ENCODE measurements at places on chromosomes 3 and 15.

GRCh38 chr3:183410280-183410679 lies 18.1 kb downstream of the MCF2L2 start:
- DNase-seq, result no peak

DNA sequence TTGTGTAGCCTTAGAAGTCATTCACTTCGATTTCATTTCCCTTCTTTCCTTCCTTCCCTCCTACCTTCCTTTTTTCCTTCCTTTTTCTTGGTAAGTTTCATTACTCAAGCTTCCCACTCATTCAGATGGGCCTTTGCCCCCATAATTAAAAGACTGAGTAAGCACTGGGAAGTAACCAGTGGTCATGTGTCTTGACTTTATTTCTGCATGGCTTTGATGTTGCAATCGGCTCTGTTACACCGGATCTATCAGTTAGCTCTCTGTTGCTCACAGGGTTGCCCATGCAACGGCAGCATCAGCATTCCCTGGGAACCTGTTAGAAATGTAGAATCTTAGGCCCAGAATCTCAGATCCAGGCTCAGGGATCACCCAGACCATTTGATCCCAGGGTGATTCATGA lies 25.6 kb upstream of the LARS2 start:
- DNase-seq, result no peak

DNA sequence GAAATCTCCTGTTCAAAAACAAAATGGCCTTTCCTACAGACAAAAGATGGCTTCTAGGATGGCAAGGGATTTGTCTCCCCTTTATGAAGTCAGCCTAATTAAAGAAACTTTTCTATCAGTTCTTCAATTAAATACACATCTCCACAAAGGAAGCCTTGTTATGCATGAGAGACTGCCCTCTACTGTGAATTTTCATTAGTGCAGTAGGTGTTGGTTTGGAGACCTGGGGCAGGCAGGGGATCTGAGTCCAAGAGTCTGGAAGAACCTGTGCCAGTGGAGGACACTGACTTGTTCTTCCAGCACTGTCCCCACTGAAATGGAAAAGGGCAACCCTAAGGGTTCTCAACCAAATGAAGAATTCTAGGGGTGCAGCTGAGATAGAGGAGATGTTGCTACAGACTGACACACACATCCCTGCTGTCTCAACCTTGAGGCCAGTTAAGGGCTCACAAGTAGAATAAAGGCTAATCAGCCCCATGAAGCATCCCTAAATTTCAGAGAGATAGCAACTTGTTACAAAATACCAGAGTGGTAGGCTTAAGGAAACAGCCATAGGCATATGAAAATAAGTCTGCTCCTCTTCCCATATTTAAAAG lies 174.0 kb upstream of the PRICKLE2 start:
- DNase-seq, result no peak

DNA sequence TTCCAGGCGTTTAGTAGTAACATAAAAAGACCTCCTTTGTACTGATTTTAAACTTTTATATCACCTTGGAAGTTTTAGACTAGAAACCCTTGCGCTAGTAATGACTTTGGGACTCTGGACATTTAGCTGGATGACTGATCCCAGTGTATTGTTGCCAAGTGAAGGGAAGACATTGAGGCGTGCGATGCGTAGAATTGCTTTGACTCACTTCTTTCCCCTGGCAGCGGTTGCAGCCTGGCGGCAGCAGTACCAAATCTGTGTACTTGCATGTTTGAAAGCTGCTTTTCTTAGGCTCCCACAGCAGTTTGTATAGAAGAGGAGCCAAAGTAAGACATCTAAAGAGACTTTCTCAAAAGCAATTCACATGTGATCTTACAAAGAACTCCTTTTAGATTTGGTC lies 151.6 kb downstream of the BBX start:
- DNase-seq, result peak; percentile 6

DNA sequence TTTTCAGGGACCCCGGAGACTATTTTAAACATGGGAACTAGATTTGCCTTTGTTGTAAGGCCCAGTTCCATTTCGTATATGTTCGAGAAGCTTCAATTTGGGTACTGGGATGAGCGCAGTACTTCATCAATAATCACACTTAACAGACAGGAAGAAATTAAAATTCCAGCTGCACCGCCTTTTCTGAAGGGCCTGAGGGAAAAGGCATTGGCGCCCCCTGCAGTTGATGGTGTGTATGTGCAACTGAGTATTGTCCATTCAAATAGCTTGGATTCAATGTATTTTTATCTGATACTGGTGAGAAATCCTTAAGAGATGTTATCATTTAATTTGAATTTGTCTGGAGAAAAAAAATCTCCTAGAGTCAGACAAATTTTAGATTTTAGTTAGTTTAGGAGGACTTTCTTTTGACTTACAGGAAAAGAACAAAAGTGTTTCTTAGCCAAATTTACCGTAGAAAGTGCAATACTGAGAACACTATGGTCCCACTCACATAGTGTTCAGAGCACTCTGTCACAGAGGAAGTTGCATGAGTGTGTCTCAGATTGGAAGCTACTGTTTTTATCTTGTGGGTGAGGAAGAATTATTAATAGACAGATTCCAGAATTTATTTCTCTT lies 5.4 kb upstream of the ALDH1A2 start:
- DNase-seq, result no peak

GRCh38 chr3:186453531-186453930 lies 90.6 kb downstream of the CRYGS start:
- DNase-seq, result no peak

- DNase-seq, result no peak
These were observed 16.2 kb upstream of the XIRP1 start for GRCh38 chr3:39208463-39209055.

- DNase-seq, result no peak
These were observed 20.5 kb upstream of the STAG1 start for GRCh38 chr3:136772709-136773108.

- DNase-seq, result no peak
These were observed 117.9 kb downstream of the SCAPER start for GRCh38 chr15:76787273-76787672.

- DNase-seq, result no peak
These were observed 254.5 kb upstream of the RORA start for GRCh38 chr15:61483599-61483998.

DNA sequence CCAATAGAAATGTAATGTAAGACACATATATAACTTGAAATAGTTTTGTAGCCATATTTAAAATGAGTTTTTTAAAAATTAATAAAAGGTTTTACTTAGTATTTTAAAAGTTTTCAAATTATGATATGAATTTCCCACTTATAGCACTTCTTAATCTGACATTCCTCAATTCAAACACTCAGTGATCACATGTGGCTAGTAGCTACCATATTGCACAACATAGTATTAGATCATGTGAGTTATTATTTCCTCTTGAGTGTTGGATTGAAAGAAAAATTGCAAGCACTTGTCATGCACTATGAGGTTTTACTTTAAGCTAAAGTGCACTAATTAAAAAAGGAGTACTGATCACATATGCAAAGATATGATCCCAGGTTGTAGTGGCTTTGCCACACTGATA lies 453.4 kb upstream of the ROBO2 start:
- DNase-seq, result no peak

DNA sequence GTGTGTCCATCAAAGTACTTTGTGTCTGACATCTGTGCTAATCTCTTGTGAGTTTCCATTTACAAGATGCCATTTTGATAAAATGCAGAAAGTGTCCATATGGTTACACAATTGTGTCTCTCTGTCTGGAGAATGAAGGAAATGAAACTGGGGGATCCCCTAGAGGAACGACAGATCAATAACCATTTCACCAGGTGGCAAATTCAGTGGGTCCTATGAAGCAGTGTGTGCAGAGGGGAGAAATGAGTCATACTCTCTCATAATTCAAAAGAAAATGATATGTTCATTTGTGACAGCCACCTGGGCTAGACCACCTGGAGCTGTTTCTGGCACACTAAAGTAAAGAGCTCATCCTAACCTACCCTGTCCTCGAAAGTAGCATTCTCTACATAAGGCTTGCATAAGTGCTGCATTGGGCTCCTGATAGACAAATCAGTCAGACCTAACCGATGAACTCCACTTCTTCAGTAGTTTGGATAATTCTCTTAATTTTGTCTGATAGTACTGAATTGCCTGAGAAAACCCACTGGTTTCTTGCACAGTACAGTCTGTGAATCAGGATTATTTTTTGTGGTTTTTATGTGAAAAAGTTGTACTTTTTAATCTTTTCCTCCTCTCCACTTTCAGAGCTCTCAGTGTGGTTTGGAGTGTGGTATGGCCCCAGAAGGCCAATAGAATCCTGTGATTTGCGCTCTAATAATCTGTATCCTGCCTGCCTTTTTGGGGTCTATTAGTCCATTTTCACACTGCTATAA lies 10.3 kb upstream of the CD47 start:
- no peak for DNase-seq

- DNase-seq, result no peak
These were observed 34.1 kb downstream of the PTPN9 start for GRCh38 chr15:75545064-75545463.

DNA sequence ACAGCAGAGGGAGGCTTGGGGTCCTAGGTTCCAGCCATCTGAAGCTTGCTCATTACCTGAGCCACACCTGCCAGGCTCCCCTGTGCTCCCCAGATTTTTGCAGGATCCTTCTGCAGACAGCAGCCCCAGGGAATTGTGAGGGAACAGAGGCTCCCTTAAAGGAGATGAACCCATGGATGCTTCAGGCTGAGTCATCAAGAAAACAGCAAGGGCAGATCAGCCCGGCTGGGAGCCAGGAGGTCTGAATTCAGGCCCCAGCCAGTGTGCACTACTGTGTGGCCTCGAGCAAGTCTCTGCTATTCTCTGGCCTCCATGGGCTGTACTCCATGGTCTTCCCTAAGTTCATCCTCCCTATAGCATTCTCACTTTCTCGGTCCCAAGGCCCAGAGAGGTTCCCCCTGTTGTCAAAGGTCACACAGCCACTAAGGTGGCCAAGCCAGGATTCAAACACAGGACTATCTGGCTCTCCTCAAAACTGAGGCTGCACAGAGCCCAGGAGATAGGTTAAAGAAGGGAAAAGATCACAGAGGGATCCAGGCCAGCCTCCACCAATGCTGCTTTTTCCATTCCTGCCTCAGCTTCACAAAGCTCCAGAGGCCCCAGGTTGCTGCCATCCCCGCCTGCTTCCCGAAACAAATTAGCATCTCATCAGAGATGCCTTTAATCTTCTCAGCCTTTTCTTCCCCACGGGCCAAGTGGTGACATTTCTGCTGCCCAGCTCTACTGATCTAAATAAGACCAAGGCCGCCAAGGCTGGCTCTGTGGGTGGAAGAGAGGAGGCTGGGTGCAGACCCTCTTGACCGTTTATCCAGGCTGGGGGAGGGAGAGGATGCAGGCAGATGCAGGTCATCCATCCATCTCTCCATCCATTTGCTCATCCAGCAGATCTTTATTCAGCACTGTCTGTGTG lies 21.2 kb upstream of the GRIP2 start:
- DNase-seq, result no peak

- no peak for DNase-seq
These were observed 227.5 kb downstream of the ALCAM start for GRCh38 chr3:105594219-105594618.

DNA sequence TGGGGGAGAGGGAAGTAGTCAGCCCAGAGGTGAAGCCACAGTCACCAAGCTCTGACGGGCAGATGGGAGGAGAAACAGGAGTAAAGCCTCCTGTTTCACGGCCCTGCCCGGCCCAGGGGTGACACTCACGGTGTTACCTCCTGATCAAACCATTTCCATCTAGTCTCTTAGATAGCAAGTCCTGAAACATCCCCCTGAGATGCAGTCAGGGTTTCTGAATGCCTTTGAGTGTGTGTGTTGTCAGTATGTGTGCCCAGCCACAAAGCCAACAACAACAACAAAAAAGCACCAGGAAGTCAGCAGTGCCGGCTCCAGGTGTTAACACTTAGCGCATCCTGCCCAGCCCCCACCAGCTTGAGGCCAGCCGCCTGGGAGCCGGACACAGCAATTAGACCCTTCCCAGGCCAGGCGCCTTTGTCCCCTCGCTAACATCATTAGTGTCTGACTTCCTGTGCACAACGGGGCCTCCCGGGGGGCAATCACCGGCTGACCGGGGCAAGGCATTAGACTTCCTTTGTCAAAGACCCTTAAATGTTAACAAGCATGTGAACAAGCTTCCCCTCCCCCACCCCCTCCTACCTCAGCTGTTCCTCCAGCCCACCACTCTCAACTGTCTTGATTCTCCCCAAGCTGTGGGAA lies 34.5 kb downstream of the IL17RD start:
- DNase-seq, result no peak

DNA sequence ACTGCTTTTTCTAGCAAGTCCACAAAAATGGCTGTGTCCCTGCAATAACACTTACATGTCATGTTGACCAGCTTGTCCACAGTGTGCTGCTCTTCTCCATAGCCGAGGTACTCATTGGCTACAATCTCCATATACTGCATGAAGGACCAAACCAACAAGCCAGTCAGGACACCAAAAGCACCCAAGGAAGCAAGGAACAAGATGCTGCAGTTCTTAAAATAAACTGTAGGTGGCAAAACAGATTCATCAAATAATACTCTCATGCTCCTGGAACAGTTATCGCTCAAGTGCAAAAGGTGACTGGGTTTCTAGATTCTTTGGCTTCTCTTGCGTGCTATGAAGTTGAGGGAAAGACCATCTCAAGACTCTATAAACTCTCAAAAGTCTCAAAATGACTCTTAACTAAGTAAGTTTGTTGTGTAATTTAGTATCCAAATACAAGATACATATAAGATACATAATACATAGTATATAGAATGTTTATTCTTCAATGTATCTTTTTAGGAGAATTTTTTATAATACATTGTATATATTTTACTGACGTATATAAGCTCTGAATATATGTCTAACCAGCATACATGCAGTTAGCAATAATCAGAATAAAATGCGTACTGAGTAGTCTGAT lies 57.0 kb downstream of the NEK10 start:
- no peak for DNase-seq

Data from amygdala (tissue), 56 donors.